ENCODE measurements at places on chromosomes 6 and 20.

- DNase-seq = peak; percentile 67
Measured at GRCh38 chr6:2790588-2791449, 25.6 kb downstream of the WRNIP1 start.

- DNase-seq = no peak
Measured at GRCh38 chr20:4813863-4814695, 92.4 kb downstream of the PRND start.

DNA sequence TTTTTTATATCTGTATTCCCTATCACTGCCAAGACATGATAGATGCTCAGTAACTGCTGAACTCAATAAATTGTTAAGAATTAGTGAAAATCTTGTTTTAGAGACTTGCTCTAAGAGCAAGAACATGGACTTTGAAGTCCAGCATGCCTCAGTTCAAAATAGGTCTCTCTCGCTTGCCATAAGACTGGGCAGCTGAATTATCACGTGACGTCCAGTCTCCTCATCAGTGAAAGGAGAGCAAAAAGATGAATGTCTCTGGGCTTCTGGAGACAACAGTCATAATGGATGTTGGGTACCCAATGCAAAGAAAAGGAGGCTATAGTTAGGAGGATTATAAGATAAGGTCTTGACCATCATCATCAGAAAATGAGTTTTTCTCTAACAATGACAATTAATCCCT lies 82.1 kb downstream of the IYD start:
- no peak for DNase-seq

DNA sequence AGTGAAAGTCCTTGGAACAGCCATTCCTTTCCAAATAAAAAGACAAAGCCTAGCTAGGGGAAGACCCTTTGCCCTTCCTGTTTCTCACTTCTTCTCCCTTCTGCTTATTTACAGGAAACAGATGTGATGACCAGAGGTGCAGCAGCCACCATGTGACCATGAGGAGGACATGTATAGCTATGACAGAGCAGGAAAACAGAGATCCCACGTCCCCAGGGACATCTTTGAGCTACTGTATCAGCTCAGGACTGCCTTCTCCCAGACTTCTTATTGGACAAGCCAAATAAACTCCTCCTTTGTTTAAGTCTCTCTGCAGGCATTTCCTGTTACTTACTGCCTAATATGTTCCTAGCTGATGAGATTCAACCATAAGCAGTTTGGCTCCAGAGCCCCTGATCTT lies 133.1 kb upstream of the MLN start:
- no peak for DNase-seq

DNA sequence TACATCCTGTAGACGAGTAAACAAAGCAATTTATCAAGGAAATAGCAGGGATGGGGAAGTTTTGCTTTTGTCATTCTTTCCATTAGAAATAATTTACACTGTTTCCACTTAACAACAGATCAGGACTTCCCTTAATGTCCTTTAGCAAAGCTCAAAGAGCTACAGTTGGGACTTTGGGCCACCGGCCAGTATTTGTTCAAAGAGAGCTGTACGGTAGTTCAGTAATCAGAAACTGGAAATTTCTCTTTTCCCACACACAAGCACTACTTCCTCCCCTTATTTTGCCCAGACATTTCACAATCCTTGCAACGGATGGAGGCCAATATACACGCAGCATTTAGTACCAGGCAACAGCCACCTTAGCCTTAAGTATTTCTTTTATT lies 12.1 kb upstream of the HINT3 start:
- no peak for DNase-seq

GRCh38 chr6:33609528-33609927 lies 11.6 kb upstream of the ITPR3 start:
- DNase-seq = no peak

GRCh38 chr6:142605922-142606485 lies 304.2 kb downstream of the ADGRG6 start:
- no peak for DNase-seq

GRCh38 chr6:90835596-90836212 lies 248.8 kb upstream of the MAP3K7 start:
- no peak for DNase-seq

DNA sequence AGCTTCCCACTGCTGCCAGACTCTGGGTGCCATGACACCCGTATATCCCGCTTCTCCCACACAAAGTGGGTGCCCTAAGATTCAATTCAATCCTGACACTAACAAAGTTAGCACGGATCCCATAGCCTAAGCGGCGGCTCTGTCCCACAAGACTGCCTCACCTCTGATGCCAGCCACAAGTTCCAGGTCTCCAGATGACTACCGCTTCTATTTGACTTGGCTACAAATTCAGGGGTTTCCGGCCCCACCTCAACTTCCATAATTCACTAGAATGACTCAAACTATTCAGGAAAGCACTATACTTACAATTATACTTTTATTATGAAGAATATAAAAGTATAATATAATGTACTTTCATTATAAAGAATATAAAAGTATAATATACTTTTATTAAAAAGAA lies 24.8 kb upstream of the SLC22A23 start:
- DNase-seq = no peak

DNA sequence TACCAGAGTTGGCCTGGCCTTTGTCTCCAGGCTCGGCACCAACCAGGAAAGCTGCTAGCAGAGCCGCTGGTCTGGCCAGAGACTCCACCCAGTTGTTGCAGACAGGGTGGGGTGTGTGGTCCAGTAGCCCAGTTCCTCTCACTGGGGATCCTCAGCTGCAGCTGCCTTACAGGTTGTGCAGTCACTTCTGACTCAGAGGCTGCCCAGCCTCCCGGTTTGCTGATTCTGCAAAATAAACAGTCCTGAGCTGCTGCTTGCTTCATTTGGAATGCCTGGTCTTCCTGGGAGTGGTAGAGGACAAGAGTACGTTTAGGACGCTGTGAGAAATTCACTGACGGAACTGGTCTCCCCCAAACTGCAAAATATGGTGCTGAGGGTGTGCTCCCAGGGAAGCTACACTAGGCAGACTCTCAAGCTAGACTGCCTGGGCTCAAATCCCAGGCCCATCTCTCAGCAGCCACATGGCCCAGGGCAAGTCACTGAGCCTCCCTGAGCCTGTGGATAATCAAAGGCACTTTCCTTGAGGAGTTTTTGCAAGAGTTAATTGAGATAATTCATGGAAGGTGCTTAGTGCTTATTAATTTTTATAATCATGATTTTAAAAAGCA lies 246.1 kb downstream of the TFAP2C start:
- DNase-seq = no peak

GRCh38 chr6:169230946-169231789 lies 22.5 kb downstream of the THBS2 start:
- peak; percentile 38 for DNase-seq

DNA sequence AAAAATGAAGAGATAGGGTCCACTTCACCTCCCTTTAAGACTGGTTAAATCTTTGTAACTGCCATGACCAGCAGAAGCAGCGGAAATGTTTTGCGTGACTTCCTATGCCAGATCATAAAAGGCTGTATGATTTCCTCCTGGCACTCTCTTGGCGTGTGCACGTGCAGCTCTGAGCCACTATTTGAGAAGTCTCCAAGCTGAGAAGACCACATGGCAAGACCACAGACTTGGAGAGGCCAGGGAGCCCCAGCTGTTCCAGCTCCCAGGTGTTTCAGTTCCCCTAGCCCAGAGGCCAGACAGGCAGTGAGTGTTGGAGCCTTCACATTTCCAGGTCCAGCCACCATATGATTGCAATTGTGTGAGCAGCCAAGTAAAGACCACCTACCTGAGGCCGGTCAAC lies 259.3 kb upstream of the RIN2 start:
- no peak for DNase-seq

- DNase-seq = no peak
Measured at GRCh38 chr6:32073101-32073500, 34.9 kb downstream of the CYP21A2 start.

- no peak for DNase-seq
Measured at GRCh38 chr20:63830841-63831588, at the start of gene ZBTB46. TSS of gene ZBTB46 (minus strand) at chr20:63831264. CDS start at chr20:63790757, 40,507 bp downstream.

DNA sequence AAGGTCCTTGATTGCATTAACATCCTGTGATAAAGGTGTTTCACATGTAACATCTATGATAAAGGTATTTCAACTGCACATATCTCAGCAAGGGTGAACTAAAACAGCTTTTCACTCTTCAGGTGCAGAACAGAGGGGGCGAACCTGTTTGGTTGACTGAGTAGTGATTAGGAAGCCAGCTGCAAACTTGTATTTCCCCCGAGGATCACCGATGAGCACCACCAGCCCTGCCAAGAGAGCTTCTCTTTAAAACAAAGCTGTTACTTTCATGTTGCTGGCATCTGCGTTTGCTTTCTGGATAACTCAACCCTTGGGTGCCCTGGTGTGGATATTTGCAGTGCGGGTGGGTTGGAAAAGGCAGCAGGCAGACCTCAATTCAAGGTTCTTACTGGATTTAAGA lies 39.6 kb downstream of the JAG1 start:
- DNase-seq = no peak

GRCh38 chr6:11586536-11586935 lies 49.0 kb downstream of the TMEM170B start:
- no peak for DNase-seq

DNA sequence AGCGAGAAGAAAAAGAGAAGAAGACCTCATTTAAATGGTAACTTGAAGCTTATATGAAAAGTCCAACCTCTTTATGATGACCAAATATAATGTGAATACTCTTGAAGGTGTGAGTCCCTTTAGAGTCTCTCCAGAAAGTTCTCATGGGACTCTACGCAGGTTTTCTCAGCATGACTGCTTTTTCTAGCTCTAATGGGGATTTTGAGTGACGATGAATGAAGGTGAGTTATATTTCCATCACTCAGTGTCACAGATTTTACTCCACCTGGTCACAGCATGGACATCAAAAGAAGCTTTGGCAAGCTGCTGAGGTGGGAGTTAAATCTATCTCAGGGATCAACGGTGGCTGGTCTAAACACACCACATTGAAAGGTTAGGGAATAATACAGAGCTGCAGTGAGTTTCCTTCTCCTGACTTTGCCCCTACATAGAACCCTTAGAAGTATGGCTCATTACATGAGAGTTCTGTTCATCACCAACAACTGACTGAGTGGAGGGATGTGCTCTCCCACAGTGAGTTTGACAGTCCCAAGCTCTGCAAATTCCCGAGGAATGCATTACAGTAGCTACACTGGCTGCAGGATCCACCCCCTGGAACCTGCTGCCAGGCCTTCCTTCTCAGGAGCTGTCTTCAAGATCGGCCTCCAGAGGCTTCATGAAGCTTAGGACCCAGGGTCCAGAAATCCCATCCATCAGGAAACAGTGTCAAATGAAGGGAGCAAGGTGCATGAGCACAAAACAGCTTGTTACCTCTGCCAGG lies 126.8 kb downstream of the FOXC1 start:
- no peak for DNase-seq

- peak; percentile 66 for DNase-seq
Measured at GRCh38 chr20:23245553-23246181, 104.9 kb upstream of the NXT1 start.

- no peak for DNase-seq
Measured at GRCh38 chr6:17638212-17638715, 38.2 kb downstream of the FAM8A1 start.

- peak; percentile 85 for DNase-seq
Measured at GRCh38 chr6:27478706-27479318, 5.9 kb upstream of the ZNF184 start.

DNA sequence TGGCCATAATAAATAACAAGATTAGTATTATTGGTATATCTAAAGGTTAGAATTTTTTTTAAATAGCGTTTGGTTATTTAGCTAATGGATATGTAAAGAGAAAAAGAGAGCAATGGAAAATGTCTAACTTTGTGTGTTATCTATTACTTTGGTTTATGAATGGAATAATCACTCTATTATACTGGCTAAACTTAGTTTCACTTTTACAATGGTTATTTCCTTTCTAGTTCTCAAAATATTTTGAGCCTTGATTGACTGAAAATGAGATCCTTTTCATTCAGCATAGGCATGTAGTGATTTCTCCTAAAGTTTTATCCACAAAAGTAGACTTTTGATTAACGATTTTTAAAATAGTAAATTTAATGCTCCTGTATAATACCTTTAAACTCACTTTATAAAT lies 51.6 kb upstream of the MLIP start:
- DNase-seq = no peak

GRCh38 chr6:139602577-139602976 lies 228.1 kb upstream of the CITED2 start:
- DNase-seq = no peak

DNA sequence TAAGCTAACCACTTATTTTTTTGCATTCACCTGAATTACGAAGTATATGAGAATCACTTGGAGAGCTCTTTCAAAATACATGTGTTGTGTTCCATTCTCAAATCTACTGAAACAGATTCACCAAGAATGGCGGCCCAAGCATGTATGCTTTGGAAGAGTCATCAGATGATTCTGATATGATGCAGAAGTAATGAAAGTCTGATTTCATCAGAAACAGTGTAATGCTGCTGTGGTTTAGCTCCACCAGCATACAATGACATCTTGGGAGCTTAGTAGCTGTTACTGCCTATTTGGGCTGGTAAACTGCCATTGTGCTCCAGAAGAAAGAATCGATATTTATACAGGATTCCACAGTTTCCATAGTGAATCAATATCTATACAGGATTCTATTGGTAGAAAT lies 52.9 kb downstream of the UBR2 start:
- DNase-seq = no peak

DNA sequence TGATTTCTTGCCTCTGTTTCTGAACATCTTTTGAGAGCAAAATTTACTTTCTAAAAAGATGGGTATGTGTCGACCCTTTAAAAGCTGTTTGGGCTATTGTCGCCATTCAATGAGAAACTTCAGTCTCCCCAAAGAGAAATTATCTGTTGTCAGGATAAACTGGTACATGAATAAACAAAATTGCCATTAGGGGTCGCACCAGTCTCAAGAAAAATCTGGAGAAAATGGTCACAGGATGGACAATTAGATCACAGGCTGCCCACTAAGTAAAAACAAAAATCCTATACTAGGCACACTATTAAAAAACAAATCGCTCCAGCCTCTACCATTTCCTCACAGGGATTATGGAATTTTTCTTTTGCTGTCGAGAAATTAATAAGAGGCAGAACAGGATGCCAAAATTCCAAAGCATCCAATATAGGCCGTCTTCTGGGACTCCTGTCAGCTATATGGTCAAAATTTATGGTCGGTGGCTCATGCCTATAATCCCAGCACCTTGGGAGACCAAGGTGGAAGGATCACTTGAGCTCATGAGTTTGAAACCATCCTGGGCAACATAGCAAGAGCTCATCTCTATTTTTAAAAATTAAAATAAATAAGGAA lies 5.5 kb upstream of the HLA-E start:
- no peak for DNase-seq

DNA sequence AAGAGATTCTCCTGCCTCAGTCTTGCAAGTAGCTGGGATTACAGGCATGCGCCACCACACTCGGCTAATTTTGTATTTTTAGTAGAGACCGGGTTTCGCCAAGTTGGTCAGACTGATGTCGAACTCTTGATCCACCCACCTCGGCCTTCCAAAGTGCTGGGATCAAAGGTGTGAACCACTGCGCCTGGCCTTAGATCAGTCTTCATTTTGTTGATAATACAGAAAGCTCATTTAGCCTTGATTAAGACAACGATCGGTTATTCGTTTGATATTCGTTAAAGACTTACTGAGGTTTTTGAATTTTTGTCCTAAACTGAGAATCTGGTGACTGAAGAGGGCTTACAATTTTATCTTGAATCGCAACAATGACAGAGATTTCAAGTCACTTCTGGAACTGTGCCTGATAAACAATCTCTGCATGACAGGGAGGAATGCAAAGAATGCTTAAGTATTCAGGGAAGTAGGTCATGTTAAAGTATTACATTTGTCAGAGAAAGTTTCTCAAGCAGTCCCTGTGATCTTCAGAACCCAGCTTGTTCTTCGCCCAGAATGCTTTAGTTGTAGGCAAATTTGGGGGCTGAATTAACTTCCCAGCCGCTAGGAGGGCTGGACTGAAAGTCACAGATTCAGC lies 14.8 kb downstream of the AKAP12 start:
- no peak for DNase-seq

Measured in ecto neural progenitor cell (in vitro differentiated cells).